ENCODE measurements at places on chromosomes 3 and 15. TPM values are rescaled to one million over a fixed set of nuclear protein-coding genes. Genes with fewer than 3 reads are reported as not detected.

SEMA6D gene
- total RNA-seq: 113 TPM

DPP8 gene
- 38.0 TPM for total RNA-seq

CLDN16 gene
- 0.39 TPM for total RNA-seq

TIGIT gene
- total RNA-seq: 0.10 TPM

RHOV gene
- 2.8 TPM for total RNA-seq

DAZL gene
- 0.06 TPM for total RNA-seq

SKOR1 gene
- total RNA-seq: 1.6 TPM

UBA3 gene
- 63.4 TPM for total RNA-seq

CD80 gene
- 0.20 TPM for total RNA-seq

LNP1 gene
- total RNA-seq: 10.7 TPM

GRIP2 gene
- total RNA-seq: 6.0 TPM

TLR9 gene
- 0.11 TPM for total RNA-seq

RTP3 gene
- total RNA-seq: not detected
